ENCODE measurements at places on chromosomes 4 and X.
A peak's percentile ranks its signal among the peaks of the same experiment; 100 is the strongest.

- DNase-seq = no peak
These were observed 280.0 kb downstream of the ANKRD50 start for GRCh38 chr4:124432500-124432899.

DNA sequence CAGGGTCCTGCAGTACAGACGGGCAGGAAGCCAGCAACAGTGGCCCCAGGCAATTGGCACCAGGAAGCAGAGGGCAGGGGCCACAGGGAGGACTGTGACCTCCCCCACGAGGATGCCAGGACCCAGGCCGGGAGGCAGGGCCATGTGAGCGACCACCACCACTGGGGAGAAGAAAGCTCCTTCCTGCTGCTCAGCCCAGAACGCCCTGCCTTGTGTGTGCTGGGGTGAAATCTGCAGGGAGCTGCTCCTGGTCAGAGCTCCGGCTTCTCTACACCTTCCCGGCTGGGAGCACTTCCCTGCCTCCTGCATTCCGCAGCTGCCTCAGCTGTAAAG lies 100.4 kb downstream of the HMX1 start:
- no peak for DNase-seq

- no peak for DNase-seq
These were observed 202.4 kb upstream of the PSAPL1 start for GRCh38 chr4:7637139-7637538.

- DNase-seq = no peak
These were observed 33.1 kb upstream of the RBPJ start for GRCh38 chr4:26287756-26288155.

GRCh38 chrX:41666251-41666650 lies 22.5 kb upstream of the GPR34 start:
- no peak for DNase-seq

GRCh38 chr4:88573995-88574394 lies 18.3 kb upstream of the HERC3 start:
- DNase-seq = no peak

DNA sequence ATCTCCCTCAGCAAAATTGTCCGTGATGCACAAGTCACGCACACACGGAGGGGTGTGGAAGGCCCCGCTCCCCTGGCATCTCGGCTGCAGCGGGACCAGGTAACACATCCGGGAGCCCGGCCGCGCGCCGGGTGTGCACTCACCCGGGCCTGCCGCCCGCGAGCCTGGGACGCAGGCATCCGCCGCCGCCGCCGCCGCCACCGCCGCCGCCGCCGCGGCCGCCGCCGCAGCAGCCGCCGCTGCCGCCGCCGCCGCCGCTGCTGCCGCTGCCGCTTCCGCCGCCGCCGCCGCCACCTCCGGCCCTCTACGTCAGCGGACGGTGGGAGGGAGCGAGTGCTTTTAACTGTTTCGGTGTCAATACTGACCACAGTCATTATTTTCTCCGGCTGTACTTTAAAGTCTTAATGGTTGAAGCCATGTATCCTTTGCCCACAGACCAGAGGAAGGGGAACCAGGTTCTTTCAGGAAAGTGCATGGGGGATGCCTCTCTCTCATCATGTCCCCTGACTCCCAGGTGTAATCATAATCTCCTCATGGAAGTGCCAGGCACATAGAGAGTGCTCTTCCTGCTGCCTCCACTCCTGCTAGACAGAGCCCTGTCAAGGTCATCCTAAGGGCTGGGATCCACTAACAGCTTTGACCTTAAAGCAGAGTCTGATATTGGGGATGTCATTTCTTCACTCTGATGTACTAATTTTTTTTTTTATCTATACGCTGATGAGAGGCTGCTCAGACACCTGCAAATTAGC lies 38.0 kb downstream of the MAGEE2 start:
- peak; percentile 25 for DNase-seq

DNA sequence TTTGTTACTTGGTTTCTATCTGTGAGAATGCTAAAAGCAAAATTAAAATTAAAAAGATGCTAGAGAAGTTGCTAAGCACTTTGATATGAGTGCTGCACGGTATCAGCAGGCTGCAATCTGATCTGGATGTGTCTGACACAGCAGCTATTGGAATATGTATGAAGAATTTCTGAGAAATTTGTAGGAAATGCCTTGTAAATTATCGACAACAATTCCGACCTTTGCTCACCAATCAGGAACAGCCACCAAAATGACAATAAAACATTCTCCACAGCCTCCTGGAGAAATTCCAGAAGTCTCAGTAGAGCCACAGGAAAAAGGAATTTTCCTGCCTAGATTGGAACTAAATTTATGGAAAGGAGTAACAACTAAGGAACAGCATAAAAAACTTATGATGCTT lies 82.5 kb downstream of the TIGD2 start:
- DNase-seq = no peak

DNA sequence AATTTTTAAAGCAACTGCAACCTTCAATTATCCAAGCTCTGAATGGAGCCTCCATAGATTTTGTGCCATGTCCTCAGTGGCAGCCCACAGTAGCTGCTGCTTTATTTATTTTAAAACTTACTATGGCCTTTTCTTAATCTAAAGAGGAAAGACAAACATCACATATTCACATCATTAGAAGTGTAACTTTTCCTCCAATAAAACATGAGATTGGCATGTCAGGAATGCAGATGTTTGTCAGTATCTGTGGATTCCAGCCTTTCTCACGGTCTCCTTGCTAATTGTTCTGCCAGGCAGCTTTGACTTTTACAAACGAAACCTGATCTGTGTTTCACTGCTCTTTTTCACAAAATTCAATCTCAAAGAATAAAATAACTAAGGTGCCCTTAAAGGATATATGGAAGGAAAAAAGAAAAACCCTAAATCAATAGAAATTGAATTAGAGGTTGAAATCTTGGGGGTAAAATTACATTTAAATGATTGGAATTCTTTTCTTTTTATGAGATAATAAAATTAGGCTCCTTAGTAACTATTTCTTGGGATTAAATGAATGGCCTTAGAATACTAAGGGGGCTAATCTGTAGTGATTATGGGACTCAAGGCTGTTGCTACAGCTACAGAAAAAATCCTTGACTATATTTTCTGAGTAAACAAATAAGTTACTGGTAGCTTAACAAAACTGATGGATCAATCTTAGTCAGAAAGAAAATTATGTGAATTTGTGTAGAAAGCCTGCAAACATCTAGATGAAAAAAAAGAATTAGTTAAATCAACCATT lies 151.3 kb downstream of the RTL9 start:
- DNase-seq = no peak

DNA sequence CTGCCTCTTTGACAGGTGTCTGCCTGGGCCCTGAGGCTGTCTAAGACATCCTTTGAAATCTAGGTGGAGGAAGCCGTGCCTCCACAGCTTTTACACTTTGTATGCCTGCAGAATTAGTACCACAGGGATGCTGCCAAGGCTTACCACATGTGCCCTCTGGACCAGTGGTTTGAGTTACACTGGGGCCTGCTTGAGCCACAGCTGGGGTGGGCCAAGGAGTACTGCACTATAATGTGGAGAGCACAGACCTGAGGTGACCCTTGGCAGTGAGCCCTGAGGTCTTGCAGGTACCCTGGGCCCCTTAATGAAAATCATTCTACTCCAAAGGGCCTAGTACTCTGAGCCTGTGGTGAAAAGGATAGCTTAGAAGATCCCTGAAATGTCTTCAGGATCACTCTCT lies 27.2 kb upstream of the IRS4 start:
- DNase-seq = no peak

DNA sequence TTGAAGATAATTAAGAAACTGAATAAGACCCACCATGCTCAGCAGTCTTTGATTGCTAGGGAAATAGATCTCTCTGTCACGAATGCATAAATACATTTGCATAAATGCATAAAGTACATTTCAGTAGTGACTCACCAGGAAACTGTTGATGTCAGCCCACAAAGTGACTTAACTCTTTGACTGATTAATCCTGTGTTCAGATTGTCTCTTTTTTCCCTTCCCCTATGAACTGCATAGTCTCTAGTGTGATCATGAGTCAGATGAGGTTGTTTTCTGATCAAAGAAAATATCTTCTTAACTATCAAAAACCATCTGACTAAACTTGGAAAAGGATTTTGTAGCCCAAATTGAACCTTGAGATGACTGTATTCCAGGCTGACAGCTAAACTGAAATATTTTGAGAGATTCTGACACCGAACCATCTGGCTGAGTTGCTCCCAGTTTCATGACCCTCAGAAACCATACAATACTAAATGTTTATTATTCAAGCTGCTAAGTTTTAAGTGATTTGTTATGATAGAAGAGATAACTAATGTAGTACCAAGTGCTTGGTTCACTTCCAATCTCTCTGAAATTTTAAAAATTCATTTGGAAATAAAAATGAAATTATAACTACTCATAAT lies 1381.5 kb upstream of the AGA start:
- DNase-seq = no peak

DNA sequence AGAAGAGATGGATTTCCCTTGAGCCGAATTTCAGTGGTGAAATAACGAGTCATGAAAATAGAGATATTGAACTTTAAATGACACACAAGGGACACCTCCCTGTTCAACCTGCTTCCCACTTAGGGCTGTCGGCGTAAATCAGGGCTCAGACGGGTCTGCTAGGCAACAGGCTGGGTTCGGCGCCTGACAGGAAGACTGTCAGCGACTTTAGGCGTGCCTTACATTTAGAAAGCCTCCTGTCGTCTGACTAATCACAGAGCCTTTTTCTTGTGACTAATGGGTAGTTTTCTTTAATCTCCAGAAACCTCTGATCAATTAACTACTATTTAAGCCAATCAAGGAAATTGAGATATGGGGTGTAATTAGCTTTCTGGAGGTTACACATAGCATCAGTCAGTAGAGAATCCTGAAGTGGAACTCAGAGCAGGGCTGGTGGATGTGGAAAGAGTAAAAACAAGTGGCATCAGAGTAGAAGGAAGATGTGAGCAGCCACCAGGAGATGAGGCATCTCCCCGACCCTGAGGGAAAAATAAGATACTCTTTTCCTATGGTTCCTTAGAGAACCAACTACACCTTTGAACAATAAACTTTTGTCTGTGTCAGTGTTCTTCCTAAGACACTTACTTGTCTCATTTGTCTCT lies 86.2 kb upstream of the HS3ST1 start:
- no peak for DNase-seq

DNA sequence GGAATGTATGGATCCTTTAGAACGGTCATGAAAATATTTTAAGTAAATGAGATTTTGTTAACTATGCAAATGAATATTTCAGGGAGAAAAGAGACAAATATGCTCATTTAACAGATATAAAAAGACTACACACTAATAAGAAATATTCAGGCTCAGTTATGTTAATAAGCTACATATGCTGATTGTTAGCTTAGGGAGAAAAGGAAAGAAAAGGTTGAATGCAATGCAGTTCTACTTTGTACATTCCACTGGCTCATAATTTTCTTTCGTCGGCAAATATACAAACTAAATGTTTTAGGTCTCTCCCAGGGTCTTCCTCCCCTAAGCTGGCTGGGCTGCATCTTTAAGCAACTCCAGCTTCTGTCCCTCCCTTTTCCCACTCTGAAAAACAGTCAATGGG lies 2.7 kb upstream of the RTL3 start:
- DNase-seq = no peak

DNA sequence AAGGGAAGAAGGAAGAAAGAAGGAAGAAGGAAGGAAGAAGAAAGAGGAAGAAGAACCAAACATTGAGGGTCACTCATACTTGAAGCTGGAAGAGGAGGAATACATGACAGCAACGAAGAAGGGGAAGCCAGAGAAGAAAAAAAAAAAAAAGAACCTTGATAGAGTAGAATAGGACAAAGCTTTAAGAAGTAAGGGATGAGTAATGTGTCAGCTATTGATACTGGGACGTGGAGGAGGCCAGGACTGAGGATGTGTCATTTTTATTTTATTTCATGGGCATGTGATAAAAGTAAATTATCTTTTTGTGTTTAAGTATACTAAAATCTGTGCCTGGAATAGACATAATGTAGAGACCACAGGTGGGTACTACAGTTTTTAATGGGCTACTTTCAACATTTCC lies 6.4 kb downstream of the EDA2R start:
- no peak for DNase-seq

- DNase-seq = no peak
These were observed 36.4 kb upstream of the LCORL start for GRCh38 chr4:18057821-18058533.

DNA sequence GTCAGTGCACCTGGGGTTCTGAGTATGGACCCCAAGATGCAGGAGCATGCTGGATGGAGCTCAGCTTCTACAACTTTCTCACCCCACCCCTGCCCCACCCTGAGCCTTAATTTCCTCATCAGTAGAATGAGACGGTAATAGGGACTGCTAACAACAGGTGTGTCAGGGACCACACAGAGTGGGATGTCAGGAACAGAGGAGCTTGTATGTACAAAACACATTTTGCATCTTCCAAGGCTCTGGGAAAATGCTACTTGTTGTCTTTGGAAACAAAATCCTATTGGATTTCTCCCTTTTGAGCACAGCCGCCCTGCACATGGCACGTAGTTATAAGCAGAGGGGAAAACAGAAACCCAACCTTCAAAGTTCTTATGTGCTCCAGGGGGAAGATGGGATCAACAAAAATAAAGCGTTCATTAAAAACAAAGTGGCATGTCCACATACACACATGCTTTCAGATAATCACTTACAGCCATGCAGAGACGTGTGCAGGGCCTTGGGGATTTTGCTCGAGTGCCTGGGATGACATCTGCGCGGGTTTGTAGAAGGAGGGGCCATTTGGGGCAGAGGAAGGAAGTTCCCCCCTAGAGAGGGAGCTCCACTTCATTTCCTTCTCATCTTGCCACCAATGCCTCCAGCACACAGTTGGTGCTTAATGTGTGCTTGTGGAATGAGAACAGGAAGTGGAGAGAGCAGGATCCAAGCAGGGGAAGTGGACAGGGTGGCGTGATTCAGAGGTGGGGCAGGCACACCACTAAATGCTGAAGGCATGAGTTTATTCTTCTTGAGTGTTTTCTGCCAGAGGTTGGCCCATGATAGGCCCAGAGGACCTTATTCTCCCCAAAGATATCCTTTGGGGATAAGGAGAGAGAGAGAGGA lies 138.9 kb downstream of the SMIM20 start:
- DNase-seq = no peak

GRCh38 chr4:77203380-77204197 lies 46.6 kb downstream of the CCNG2 start:
- DNase-seq = peak; percentile 35

GRCh38 chrX:140343226-140343868 lies 161.5 kb downstream of the SOX3 start:
- DNase-seq = no peak

GRCh38 chr4:72209600-72209999 lies 177.8 kb downstream of the NPFFR2 start:
- no peak for DNase-seq

DNA sequence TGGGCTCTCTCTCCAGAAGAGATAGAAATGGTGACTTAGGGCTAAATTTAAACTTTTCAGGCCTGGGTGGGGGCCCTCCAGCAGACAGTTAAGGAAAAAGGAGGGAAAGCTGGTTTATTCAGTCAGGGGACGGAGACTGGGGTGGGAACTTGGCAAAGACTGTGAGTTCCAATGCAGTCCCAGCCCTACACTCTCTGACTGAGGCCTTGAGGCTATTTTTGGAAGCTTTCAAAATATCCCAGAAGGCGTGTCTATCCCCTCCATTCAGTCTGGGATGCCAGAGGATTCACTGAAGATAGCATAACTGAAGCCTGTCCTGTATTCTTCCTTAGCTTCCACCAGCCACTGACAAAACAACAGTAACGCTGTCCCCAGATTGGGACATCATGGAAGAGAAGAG lies 32.1 kb upstream of the MSN start:
- no peak for DNase-seq

GRCh38 chrX:110734894-110735541 lies 60.6 kb downstream of the CHRDL1 start:
- DNase-seq = no peak
